Stimulated activated CD4-positive, alpha-beta T cell treated with anti-CD3 and anti-CD28 coated beads, TNF-alpha, amount 100 ng/mL, for 1 hour (primary cell): ENCODE measurements at places on chromosomes 12 and 14.
A peak's percentile ranks its signal among the peaks of the same experiment; 100 is the strongest.

GRCh38 chr12:100216337-100216736 is 15.7 kb downstream of the ACTR6 start:
- no peak for DNase-seq

- peak; percentile 20 for DNase-seq
Measured at GRCh38 chr14:65824285-65824977, 411.9 kb downstream of the FUT8 start.

GRCh38 chr12:124273630-124274029 is 21.3 kb upstream of the RFLNA start:
- DNase-seq, result no peak

GRCh38 chr12:120252071-120252906 is 13.2 kb downstream of the PXN start:
- DNase-seq, result peak; percentile 32

DNA sequence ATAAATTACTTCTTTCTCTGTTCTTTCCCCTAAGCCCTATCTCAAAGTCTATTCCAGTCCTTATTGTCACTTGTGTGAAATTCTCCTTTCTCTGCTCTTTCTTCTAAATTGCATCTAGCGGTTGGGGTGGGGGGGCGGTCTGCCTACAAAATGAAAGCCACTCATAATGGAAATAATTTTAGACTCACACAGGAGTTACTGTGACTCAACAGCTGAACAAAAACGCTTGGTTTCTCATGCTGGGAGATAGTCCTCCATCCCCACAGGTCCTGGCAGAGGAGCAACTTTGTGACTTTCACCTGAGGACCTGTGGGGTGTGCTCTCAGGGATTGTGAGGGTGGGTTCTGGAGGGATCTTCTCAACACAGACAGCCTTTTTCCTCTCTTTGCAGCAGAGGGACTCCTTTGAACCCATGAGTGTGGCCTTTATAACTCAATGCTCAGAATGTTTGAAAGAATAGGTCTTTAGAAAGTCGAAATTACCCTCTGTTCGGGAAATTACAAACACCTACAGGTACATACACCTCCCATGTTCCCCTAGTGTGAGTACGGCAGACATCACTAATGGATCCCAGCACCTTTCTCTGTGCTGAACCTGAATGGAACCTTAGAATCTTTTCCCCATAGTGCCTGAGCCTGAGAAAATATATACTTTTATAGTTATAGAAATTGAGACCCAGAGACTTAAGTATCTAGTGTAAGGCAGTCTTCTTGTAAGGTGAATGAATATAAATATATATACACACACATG is 109.7 kb downstream of the CHST11 start:
- DNase-seq, result no peak

DNA sequence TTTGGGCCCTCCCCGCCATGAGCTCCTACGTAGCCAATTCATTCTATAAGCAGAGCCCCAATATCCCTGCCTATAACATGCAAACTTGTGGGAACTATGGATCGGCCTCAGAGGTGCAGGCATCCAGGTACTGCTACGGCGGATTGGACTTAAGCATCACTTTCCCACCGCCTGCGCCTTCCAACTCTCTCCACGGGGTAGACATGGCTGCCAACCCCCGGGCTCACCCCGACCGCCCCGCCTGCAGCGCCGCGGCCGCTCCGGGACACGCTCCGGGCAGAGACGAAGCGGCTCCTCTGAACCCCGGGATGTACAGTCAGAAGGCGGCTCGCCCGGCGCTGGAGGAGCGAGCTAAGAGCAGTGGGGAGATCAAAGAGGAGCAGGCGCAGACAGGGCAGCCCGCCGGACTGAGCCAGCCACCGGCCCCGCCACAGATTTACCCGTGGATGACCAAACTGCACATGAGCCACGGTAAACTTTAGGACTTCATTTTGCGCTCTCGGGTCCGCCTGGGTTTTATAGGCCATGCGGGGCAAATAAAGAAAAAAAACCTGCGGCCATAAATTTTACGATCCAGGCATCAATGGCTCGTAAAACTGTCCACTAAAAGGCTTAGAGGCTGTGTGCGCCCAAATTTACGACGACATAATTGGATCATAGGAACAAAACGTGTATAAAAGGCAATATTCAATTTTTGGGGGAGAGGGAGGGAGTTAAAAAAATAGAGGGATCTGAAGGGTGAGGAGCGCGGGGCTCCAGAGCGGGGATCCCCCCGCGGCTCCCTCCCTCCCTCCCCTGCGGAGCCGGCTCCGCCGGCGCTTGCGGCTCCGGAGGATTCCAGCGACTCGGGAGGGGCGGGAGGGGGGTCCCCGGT is 493 bp downstream of the HOXC5 start:
- no peak for DNase-seq

DNA sequence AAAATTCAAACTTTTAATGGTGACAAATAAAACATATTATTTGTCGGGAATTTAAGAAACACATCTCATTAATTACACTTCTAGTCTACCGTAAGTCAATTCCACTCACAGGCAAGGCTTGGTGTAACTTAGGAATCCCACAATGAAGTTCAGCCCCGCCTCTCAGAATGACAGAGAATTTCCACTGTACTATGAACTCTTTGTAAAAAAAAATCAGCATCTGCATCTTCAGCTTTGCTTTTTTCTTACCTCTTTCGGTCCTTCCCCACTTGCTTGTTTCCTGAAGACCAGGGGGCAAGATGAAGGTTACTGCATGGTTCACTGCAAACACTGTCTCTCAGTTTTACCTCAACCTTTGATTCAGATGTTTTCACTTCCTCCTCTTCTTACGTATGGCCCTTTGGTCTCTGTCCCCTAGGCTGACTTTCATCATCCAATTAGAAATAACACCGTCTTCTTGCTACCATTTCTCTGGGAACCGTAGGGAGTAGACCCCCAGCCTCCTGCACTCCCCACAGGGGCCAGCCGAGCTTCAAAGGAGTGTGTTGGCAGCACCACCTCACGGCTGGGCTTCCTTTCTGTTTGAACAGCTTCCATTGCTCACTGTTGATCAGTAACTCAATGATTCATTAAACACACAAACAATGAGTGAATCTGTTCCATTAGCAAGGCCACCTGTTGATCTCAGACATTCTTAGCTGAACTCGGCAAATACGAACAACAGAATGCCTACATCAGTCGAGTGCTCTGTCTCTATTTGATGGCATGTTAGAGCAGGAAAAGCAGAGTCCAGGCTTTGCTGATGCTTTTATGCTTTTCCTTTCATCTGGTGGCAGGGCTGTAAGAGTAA is 343.0 kb downstream of the BMP4 start:
- no peak for DNase-seq

DNA sequence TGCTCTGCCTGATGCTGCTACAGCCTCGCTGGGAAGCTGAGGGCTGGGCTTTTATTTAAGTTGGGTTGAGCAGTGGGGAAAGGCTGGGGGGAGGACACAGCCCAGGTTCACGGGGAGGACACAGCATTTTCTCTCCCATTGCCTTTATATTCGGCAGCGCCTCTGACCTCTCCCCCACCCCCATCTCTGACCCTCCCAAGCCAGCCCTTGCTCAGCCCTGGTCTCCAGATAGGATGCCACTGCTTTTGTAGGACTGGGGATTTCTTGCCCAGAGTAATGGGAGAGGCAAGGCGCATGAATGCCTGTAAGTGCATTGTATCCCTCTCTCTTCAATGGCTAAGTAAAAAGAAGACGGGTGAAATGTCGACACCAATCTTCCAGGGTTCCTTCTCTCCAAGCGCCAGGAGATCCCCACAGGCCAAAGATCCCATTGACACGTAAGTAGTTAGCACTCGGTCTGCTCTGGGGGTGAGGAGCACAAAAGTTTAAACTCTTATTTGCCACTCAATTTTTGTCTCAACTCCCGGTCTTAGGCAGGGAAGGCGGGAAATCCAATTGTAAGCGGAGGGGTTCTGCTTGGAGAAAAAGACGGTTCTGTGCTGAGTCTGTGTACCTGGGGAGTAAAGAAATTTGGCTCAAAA is 4.6 kb downstream of the HOXC4 start:
- DNase-seq, result no peak

DNA sequence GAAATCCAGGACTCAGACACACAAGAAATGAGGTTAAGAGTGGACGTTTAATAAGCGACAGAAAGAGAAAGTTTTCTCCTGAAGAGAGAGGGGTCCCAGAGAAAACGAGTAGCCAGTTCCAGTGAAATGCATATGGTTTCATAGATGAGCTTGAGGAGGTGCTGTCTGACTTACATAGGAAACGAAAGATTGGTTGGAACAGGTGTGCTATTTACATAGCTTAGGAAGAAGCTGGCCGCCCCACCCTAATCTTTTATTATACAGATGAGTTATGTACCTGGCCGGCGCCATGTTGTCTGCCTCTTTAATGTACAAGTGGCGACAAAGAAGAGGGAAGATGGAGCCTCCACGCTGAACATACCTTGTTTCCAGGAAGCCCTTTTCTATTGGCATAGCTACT is 223.0 kb downstream of the SLC6A15 start:
- no peak for DNase-seq
